ENCODE measurements at places on chromosomes 13 and 19. TPM values are rescaled to one million over a fixed set of nuclear protein-coding genes. Genes with fewer than 3 reads are reported as not detected.

DNA sequence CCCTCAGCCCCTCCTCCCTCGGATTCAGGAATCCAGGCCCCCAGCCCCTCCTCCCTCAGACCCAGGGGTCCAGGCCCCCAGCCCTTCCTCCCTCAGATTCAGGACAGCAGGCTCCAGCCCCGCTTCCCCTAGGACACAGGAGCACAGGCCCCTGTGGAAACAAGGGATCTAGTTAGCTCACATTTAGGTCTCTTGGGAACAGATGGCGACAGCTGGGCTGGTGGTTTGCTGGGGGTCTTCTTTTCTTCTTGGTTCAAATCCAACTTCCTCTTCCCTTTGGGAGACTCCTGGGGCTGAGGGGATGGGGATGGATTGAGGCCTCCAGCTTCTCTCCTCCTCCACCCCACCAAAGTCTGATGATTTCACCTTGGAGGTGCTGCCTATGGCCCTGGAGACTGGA is 19.6 kb downstream of the ZNF575 start:
- no peaks in the 10 kb centered on the region for H3K36me3 ChIP-seq
- no peaks in the 10 kb centered on the region for H3K4me1 ChIP-seq
- DNase-seq: no peak

GRCh38 chr19:37361994-37362393 is 8.9 kb upstream of the ZNF527 start:
- no peak for DNase-seq
- peaks cover 83% of the 10 kb centered on the region for H3K36me3 ChIP-seq
- no peak overlapping the region for H3K4me3 ChIP-seq
- no peaks in the 10 kb centered on the region for H3K4me1 ChIP-seq
- no peak overlapping the region for H3K27ac ChIP-seq

DNA sequence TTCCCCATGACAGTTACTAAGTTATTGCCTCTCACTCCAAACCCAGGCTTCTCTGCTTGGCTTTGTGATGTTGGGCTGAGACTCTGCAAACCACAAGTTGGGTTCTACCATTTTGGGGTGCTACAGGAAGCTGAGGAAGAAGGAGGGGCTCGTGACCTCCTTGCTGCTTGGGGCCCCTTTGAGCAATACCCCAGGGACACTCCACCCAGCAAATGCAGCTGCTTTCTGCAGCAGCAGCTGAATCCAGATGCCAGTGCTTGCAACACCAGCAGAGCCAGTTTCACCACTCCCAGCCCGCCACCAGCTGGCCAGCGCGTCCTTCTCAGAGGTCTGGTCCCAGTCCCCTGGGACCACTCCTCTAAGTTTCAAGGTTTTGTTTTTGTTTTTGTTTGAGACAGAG is 22.0 kb upstream of the UBAC2 start:
- no peaks in the 10 kb centered on the region for H3K4me1 ChIP-seq
- H3K4me3 ChIP-seq: no peak overlapping the region
- H3K27ac ChIP-seq: no peak overlapping the region
- DNase-seq: no peak
- H3K27me3 ChIP-seq: peaks cover 9% of the 10 kb centered on the region

DNA sequence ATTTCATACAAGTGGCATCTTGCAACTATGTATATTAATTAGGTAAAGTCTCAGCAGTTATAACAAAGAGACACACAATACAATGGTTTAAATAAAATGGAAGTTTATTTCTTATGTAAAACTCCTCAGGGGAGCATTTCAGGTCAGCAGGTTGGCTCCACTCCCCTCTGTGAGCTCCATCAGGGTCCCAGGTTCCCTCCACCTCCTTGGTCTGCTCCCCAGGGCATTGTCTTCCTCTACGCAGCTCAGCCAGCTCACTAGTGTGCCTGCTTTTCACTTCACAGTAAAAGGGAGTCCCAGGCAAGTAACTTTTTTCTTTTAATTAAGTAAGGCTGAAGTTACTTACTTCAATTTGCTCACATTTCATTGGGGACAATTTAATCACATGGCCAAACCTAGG is 135.3 kb upstream of the FNDC3A start:
- H3K27me3 ChIP-seq: no peaks in the 10 kb centered on the region
- DNase-seq: no peak
- H3K27ac ChIP-seq: no peak overlapping the region
- H3K36me3 ChIP-seq: no peaks in the 10 kb centered on the region
- no peaks in the 10 kb centered on the region for H3K4me1 ChIP-seq

GRCh38 chr13:40304391-40304790 is 362.1 kb downstream of the FOXO1 start:
- no peaks in the 10 kb centered on the region for H3K36me3 ChIP-seq
- no peak overlapping the region for H3K27ac ChIP-seq
- no peaks in the 10 kb centered on the region for H3K4me1 ChIP-seq
- H3K27me3 ChIP-seq: no peaks in the 10 kb centered on the region
- H3K4me3 ChIP-seq: no peak overlapping the region

GRCh38 chr13:60138674-60139073 is 25.1 kb downstream of the DIAPH3 start:
- H3K27me3 ChIP-seq: no peaks in the 10 kb centered on the region
- DNase-seq: no peak
- H3K4me3 ChIP-seq: no peak overlapping the region
- no peaks in the 10 kb centered on the region for H3K4me1 ChIP-seq
- H3K27ac ChIP-seq: no peak overlapping the region
- H3K36me3 ChIP-seq: no peaks in the 10 kb centered on the region

DNA sequence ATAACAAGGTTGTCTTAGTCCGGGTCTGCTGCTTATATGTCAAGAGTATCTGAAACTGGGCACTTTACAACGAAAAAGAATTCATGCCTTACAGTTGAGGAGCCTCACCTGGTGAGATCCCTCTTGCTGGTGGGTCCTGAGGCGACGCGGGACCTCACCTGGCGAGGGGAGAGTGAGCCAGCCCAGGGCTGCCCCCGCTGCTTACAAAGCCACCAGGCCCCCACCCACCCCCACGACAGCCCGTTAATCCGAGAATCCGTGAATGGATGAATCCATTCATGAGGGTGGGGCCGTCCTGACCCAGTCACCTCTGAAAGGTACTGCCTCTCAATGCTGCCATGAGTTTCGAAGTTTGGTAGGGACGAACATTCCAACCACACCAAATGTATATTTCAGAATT is 54.0 kb upstream of the F7 start:
- DNase-seq: no peak
- H3K4me1 ChIP-seq: no peaks in the 10 kb centered on the region
- no peak overlapping the region for H3K27ac ChIP-seq
- no peaks in the 10 kb centered on the region for H3K27me3 ChIP-seq
- no peak overlapping the region for H3K4me3 ChIP-seq

- no peak for DNase-seq
- no peaks in the 10 kb centered on the region for H3K4me1 ChIP-seq
- H3K4me3 ChIP-seq: no peak overlapping the region
- H3K27ac ChIP-seq: no peak overlapping the region
- H3K27me3 ChIP-seq: no peaks in the 10 kb centered on the region
Observed at GRCh38 chr13:31009166-31009565, 76.7 kb downstream of the TEX26 start.

- H3K36me3 ChIP-seq: no peaks in the 10 kb centered on the region
- no peak for DNase-seq
- H3K4me3 ChIP-seq: no peak overlapping the region
- H3K4me1 ChIP-seq: no peaks in the 10 kb centered on the region
- no peaks in the 10 kb centered on the region for H3K27me3 ChIP-seq
Observed at GRCh38 chr13:20801707-20802106, 27.9 kb upstream of the EEF1AKMT1 start.

DNA sequence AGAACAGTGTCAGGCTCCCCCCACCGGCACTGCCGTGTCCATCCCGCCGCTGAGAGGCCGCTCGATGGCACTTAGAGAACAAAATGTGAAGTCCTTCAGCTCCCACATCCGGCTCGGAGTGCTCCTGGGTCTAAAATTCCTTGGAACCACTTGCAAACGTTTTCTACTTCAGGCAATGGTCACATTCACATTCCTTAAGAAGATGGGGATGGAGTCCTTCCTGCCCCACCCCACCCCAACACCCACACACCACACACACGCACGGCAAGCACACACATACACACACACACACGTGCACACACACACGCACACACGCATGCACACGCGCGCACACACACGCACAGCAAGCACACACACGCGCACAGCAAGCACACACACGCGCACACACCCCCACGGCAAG is 83.4 kb downstream of the SOX1 start:
- no peak overlapping the region for H3K27ac ChIP-seq
- H3K4me3 ChIP-seq: no peak overlapping the region
- no peak for DNase-seq
- H3K36me3 ChIP-seq: no peaks in the 10 kb centered on the region

DNA sequence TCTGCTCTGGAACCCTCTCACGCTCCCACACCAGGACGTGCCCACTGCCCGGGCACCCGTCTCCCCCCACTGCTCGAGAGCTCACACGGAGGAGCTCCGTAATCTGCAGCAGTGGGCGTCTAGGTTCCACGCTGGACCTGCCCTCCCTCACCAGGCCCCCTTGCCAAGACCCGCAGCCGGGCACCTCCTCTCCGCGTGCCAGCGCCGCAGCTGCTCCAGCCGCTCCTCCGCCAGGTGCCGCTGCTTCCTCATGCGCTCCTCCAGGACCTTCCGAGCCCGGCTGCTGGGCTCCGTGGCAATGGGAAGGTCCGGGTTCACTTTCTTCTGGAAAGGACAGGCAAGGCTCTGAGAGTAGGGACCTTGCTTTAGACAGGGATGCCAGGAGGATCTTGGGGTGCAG is 35.0 kb upstream of the MATK start:
- DNase-seq: no peak
- H3K4me1 ChIP-seq: no peaks in the 10 kb centered on the region
- no peak overlapping the region for H3K4me3 ChIP-seq
- no peak overlapping the region for H3K27ac ChIP-seq
- H3K27me3 ChIP-seq: peaks cover 21% of the 10 kb centered on the region
- no peaks in the 10 kb centered on the region for H3K36me3 ChIP-seq

- no peak for DNase-seq
- H3K27ac ChIP-seq: peak overlapping the region; percentile 98
- no peaks in the 10 kb centered on the region for H3K27me3 ChIP-seq
- H3K4me1 ChIP-seq: peaks cover 60% of the 10 kb centered on the region
- peaks cover 36% of the 10 kb centered on the region for H3K36me3 ChIP-seq
Observed at GRCh38 chr19:55606817-55607216, 1.4 kb downstream of the ZNF865 start.

- no peaks in the 10 kb centered on the region for H3K36me3 ChIP-seq
- H3K27ac ChIP-seq: no peak overlapping the region
- H3K4me3 ChIP-seq: no peak overlapping the region
- DNase-seq: no peak
Observed at GRCh38 chr19:51676566-51677083, 16.5 kb upstream of the SPACA6 start.

DNA sequence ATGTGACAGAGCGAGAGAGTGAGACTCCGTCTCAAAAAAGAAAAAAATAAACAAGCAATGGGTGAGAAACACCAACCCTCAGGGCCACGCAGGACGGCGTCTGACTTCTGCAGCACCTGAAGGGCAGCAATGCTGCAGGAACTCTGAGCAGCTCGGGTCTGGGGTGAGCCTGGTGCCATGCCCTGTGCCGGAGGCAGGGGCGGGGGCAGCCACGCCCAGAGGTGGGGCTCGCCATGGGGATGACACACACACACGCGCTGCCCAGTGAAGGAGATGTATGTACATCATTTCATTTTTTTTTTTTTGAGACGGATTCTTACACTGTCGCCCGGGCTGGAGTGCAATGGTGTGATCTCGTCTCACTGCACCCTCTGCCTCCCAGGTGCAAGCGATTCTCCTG is 24.3 kb downstream of the GPX4 start:
- H3K4me3 ChIP-seq: no peak overlapping the region
- no peak for DNase-seq
- peaks cover 64% of the 10 kb centered on the region for H3K36me3 ChIP-seq
- peaks cover 75% of the 10 kb centered on the region for H3K4me1 ChIP-seq
- no peaks in the 10 kb centered on the region for H3K27me3 ChIP-seq
- H3K27ac ChIP-seq: no peak overlapping the region

- H3K27me3 ChIP-seq: no peaks in the 10 kb centered on the region
- H3K27ac ChIP-seq: no peak overlapping the region
- no peaks in the 10 kb centered on the region for H3K4me1 ChIP-seq
- no peak for DNase-seq
- H3K4me3 ChIP-seq: no peak overlapping the region
Observed at GRCh38 chr13:50893211-50893852, 16.3 kb upstream of the RNASEH2B start.

GRCh38 chr13:29832761-29833298 is 17.6 kb downstream of the UBL3 start:
- no peaks in the 10 kb centered on the region for H3K27me3 ChIP-seq
- H3K27ac ChIP-seq: no peak overlapping the region
- H3K36me3 ChIP-seq: no peaks in the 10 kb centered on the region
- no peak for DNase-seq
- H3K4me3 ChIP-seq: no peak overlapping the region
- H3K4me1 ChIP-seq: peaks cover 3% of the 10 kb centered on the region

GRCh38 chr13:57314897-57315520 is 148.0 kb downstream of the PRR20E start:
- no peaks in the 10 kb centered on the region for H3K4me1 ChIP-seq
- H3K36me3 ChIP-seq: no peaks in the 10 kb centered on the region
- DNase-seq: no peak
- no peak overlapping the region for H3K27ac ChIP-seq

DNA sequence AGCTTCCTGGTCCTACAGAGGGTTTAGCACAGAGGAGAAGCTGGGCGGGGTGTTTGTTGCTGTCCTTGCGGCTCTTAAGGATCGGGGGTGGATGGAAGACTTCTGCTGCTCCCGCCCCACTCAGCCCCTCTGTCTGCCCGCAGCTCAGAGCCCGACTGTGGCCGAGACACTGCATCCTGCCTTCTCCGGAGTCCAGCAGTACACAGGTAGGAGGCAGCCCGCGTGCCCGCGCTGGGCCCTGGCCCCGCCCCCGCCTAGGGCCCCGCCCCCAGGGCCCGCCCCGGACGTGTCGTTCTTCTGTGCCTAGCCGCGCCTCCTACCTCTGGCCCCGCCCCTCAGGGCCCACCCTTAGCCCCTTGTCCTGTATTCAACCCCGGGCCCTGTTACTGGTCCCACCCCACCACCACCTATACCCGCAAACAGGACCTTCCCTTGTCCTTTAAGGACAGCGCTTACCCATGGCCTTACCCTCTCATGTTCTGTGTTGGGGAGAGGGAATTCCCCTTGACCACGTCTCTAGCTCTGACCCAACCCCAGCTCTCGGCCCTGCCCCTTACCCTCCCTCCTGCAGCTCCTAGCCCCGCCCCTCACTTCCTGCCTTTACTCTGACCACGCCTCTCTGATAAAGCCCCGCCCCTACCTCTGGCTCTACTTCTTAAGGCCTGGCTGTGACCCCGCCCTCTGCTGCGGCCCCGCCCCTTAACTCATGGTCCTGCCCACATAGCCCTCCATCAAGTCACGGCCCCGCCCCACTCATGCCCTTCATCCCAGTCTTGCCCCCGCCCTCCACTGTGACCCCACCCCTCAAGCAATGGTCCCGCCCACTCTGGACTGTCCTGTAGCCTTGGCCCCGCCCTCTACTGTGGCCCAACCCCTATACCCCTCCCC is 60.5 kb downstream of the CELF5 start:
- H3K4me3 ChIP-seq: no peak overlapping the region
- no peaks in the 10 kb centered on the region for H3K27me3 ChIP-seq
- H3K27ac ChIP-seq: no peak overlapping the region
- peaks cover 8% of the 10 kb centered on the region for H3K4me1 ChIP-seq
- DNase-seq: no peak

The TMC4 gene
- 8.8 TPM for total RNA-seq

The JSRP1 gene
- total RNA-seq: not detected

The RTBDN gene
- total RNA-seq: not detected

The NLRP11 gene
- total RNA-seq: not detected

The SERTAD3 gene
- total RNA-seq: 19.9 TPM

The LRRC63 gene
- total RNA-seq: not detected

The ZNF99 gene
- total RNA-seq: 0.30 TPM

The FGF9 gene
- 0.22 TPM for total RNA-seq
